ENCODE measurements at places on chromosomes 2 and 18.

GRCh38 chr2:149235816-149236375, 94.5 kb upstream of the LYPD6 start:
- DNase-seq, result no peak

- no peak for DNase-seq
Observed at GRCh38 chr18:48216639-48217257, 192.4 kb downstream of the ZBTB7C start.

DNA sequence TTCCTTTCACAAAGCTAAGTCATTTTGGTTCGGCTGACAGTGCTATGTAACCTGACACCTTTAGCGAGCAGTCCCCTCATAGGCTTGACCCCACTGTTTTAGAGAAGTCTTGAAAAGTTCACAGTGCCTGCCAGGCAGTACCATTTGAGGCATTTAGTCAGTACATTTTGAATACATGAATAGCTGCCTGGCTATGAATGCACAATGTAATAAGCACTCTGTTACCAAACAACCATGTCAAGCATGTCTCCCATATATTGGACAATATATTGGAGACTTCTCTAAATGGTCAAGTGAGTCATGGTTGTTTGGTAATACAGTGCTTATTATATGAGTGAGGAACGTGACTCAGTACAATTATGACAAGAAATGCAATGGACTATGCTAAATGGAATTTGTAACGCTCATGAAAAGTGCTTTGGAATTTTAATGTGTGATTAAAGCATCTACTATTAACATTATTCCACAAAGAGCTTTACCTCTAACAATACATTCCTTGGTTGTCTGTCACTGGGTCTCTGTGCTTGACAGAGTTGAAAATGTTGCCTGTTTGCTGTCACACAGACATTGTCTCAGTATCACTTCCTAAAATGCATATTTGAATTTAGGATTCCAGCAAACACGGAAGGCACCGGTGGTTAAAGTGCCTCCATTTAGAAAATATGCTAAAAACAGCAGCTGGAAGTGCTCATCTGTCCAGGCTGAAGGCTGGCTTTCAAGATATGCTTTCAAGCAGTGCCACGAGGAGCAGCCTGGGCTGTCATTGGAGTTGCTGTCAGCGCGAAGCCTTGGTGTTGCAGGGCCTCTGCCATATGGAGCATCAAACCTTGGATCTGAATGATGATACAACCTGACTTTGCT, 458.6 kb downstream of the FBXO15 start:
- DNase-seq, result peak; percentile 20

GRCh38 chr2:200353874-200354273, 47.4 kb downstream of the SPATS2L start:
- DNase-seq, result no peak

DNA sequence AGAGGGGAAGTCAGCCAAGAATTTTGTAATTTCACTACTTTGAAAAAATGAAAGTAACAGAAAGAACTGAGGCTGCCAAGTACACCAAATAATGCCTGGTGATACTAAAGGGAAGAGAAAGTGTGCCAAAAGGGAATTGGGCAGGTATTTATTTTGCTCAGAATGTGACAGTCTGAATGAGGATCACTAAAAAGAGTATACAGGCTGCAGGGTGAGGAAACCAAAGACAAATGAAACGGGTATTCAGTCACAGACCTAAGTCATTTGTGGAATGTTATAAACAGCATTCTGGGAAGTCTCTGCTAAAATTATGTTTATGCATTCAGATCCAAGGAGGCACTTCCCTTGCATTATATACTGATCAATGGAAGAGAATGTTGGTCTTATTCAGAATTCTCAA, 418.6 kb upstream of the SLC39A10 start:
- DNase-seq, result no peak

DNA sequence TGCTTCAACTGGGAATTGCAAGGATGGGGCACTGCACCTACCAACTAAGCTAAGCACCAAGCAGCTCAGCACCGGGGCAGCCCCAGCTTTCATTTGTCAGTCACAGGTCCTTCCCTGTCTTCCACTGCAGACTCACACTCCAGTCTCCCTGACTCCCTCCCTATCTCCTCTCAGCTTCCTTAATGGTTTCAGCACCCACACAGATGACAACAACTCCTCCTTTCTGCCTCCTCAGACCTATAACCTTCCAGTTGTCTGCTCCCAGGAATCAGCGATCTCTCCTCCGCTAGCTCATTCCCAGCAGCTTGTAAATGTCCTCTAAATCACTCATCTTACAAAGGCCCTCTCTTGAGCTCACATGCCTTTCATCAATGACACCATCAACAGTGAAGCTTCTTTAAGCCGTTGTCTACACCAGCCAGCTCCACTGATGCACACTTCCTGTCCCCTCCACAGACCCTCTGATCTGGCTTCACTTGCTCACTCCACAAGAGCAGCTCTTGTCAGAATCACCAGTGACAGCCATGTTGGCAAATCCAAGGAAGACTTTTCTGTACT, 32.1 kb downstream of the CLASP1 start:
- no peak for DNase-seq

- DNase-seq, result no peak
Observed at GRCh38 chr18:70523792-70524182, 234.9 kb downstream of the SOCS6 start.

- no peak for DNase-seq
Observed at GRCh38 chr2:20023688-20024087, 11.2 kb upstream of the MATN3 start.

DNA sequence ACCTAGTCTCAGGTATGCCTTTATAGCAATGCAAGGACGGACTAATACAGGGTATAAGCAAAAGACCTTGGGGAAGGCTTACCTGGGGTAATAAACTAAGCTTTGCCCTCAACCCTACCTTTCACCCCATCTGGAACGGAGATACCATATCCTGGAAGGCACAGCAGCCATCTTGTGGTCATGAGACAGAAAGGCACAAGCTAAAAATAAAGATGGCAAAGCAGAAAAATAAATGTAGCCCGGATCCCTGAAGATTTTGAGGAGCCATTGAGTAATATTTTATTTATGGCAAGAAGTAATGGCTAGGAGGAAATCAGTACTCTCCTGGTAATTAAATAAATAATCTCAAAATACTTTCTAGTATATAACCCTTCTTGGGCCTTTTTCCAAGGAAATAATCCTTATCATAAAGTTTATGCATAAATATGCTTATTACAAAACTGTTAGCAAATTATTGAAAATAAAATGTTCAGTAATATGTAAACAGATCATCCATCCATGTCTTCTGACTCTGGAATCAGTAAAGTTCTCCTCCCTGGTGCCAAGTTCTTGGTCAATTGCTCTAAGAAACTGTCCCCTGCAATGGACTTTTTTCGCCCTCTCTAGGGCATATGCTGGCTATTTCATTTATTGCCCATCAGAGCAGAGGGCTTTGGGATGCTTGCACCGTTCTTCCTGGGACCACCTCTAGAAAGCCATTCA, 198.7 kb downstream of the SPP2 start:
- DNase-seq, result no peak

- DNase-seq, result no peak
Observed at GRCh38 chr2:188569431-188570165, 277.9 kb downstream of the GULP1 start.

GRCh38 chr18:60372596-60372995, at the start of gene MC4R:
Gene MC4R (minus strand): TSS chr18:60372775. CDS start chr18:60372349, 426 bp downstream.
- no peak for DNase-seq

DNA sequence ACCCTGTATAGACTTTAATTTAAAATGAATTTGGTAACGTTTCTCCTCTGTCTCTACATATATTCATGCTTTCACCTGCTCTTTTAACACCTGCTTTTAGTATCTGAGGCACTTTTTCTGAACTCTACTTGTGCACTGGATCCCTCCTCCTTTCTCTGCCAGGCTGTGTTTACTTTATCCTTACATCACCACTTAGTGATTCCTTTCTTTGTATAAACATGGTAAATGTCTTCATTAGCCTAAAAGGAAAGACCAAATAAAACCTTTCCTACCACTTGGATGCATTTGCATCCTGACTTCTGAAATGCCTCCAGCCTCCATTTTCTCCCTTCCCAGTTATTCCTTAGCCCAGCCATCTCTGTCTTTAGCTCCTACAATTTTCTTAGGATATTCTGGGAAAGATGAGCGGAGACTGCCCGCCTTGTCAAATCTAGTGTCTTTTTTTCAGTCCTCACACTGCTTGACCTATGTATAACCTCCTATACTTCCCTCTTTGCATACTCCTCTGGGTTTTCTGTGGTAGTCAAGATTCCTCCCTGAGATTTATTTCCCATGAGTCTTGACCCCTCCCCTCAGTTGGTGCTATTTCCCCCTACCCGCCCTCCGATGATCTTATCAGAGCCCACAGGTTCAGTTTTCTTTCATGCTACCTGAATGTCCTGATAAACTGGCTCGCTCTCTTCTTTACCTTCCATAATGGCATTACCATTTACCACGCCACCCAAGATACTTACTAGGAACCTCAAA, 44.8 kb downstream of the REL start:
- DNase-seq, result no peak

DNA sequence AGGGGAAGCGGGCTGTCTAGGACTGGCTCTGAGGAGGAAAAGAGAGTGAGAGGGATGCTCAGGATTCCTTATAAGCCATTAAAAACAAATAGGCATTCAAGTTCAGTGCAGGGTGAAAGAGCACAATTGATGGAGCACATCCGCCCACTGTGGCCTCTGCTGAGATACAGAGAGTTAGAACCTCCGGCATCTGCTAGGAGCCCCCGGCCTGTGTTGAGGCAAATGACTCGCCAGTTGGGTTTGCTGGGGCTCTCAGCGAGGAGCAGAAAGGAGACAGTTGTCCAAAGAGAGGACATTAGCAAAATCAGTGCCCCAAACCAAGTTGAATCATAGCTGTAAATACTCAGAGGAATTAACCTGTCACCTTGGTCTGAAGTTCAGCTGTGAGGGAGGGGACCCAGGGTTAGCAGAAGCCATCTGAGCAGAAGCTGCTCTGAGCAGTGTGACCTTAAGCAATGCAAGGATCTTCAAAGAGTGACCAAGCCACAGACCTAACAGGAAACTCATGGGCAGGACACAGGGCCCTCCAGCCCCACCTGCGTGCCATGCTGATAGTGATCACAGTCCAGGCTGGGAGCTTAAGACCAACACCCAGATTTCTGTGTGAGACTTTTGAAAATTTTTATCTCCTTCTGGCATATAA, 23.3 kb upstream of the IL18RAP start:
- DNase-seq, result no peak

DNA sequence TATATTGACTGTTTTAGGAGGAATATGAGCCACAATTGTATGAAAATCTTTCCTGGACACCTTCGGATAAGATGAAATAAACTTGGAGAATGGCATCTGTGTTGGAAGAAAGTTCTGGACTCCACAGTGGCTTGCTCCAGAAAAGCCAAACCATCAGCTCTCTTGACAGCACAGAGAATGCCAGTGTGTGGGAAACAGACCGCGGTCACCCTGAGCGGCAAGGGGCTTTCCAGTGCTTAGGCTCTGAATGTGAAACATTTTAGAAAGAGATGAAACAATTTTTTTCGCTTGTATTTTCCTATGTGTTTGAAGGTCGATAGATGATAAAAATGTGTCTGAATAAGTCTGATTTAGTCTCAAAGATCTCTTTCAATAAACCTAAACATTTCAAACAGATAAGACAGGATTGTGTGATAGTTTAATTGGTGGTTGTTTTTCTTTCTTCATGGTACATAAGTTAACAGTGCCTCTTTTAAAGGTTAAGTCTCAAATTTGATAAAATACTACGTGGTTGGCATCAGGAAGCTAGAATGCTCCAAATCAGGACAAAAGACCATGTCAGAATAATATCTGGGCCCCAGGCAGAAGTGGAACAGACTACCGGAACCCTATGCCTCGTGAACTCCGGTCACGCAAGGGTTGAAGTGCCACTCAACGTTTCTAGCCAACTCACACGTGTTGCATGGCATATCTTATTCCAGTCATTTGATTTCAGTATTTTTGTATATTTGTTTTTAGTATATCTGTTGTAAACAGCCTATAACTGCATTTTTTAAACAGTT, 28.9 kb downstream of the PTGR3 start:
- DNase-seq, result no peak

GRCh38 chr18:9825571-9826073, 60.2 kb upstream of the TXNDC2 start:
- no peak for DNase-seq

GRCh38 chr2:20439193-20439475, 7.7 kb upstream of the RHOB start:
- no peak for DNase-seq

- DNase-seq, result no peak
Observed at GRCh38 chr2:47459021-47459420, 56.1 kb downstream of the MSH2 start.

DNA sequence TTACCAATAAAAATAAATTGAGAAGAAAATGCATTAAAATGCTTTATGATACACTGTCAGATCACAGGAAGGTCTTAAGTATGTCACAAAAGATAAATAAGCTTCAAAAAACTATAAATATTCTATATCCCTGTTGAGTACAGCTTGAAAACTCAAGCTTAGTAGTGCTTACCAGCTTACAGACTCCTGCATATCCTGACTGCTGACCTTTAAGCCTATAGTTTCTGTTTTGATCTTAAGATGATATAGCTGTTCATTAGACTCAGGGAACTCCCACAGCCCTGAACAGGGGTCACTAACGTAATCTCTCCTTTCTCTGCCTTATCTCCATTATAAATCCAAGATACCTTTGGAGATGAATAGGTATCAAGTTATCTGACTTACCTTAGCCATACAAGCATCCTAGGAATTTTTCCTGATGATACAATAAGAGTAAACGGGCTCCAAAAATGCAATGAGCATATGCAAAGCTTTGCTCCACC, 93.7 kb upstream of the RBBP8 start:
- DNase-seq, result no peak

DNA sequence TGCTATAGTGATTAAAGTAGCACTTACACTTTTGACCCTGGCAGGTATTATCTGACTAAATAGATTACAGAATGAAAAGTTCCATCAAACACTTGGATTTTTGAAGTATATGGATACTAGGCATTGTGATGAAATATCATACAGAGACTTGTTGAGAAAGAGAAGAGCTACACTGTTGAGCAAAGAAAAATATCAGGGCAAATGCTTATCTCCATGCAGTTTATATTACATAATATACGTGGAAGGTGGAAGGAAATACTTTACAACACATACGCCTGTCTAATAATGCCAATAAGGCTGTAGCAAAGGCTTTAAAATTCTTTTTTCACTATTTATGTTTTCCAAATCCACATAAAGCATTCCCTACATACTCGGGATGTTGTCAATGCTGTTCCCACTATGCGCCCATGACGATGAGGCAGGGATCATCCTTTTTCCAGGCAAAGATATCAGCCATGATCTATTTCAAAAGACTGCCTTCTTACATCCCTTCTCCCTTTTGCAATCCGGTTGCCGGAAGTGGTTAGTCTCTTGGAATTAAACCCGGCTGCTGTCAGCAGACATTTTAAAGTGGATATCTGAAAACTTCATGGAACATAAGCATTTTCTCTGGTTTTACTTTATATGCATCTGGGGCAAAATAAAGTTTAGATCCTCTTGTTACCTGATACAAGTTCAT, 92.6 kb upstream of the ITGA4 start:
- no peak for DNase-seq

DNA sequence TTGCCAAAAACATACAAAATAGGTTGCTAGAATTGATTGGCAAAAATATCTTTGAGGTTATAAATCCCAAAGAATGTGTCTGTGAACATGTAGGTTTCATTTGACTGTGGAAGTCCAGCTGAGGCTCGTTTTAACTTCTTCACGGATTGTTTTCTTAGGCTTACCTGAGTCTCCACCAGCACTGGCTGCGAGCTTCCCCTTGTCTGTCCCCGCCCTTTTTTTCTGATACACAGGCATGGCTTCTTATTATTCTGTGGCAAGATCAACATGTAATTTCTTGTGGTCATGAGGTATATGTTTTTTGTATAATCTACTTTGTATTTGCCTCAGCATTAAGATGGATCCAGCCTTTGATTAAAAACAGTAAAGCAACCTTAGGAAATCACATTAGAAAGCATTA, 7.2 kb upstream of the SLC40A1 start:
- no peak for DNase-seq
